Astrocyte of the spinal cord (primary cell): ENCODE measurements at places on chromosomes 12 and 14.

GRCh38 chr12:114166362-114166761 lies 200.2 kb upstream of the RBM19 start:
- DNase-seq, result peak; percentile 23

- no peak for DNase-seq
These were observed 5.7 kb downstream of the NIN start for GRCh38 chr14:50825307-50825706.

DNA sequence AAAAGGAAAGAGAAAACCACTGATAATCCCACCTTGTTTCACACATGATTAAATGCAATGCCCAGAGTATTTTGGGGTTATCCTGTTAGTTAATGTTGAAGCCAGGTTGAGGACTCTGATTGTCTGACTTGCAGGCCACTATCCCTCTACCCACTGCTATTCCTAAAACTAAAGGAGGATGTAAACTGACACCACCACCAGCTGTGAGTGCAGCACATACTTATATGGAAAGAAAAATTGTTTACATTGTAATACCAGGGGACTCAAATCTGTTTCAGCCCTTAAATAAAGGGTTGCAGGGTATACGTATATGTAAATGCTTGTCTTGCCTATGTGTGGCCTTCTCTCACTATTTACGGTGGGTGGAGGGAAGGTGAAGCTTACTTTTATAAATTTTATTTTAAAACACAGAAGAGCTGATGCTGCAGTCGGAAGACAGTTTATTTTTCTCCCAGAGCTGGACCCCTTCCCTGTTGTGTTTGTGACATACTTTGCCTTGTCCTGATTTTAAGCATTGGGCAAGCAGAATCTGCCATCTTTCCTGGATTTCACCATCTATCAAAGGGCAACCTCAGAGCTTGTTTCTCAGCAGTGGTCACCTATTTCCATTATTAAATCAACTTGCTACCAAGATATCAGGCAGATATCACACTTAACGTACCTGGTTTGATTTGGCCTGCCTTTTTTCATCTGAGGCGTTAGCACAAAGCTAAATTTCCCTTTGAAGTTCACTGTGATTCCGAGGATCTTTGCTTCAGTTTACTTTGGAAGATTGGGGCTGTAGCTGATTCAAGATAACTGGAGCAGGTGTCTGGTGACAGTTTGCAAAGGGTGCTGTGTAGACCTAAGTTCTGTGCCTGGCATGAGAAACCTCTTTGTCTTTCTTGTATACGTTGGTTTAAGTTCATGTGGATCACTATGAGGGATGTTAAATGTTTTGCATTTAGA lies 25.2 kb downstream of the DAAM1 start:
- DNase-seq, result peak; percentile 51

DNA sequence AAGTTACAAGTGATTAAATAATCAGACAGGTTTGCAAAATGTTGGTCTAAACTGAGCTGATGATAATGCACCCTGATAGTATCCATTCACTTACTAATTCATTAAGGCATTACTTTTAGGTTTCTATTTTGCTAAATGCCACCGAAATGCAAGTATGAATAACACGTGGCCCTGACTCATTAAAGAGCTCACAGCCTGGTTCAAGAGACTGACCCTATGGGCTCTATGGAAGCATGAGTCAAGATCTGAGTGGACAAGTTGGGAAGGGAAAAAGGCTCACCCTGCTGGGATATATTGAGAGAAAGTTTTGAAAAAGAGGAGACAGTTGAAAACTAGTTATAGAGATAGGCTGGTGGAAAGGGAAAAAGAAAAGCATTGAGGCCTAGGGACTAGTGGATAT lies 14.8 kb upstream of the LRRC9 start:
- peak; percentile 38 for DNase-seq

DNA sequence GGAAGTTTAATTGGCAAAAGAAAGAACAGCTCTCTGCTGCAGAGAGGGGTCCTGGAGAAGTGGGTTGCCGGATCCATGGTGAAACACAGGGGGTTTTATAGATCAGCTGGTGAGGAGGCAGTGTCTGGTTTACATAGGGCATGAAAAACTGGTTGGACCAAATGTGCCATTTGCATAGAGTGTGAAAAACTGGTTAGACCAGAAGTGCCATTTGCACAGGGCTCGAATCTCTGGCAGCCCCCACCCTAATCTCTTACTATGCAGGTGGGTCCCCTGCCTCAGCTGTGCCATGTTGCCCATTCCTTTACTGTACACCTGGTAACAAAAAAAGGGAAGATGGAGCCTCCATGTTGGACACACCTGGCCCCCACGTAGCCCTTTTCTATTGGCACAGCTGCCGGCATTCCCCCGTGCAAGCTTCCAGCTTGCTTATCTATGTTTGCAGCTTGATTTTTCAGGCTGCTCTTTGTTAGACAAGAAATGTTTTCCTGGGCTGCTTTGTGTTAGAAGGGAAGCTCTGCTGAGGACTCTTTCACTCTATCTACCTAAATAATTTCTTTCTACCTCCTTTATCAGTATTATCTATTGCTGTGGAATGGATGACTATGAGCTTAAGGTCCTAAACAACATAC lies 61.1 kb upstream of the TMEM132D start:
- DNase-seq, result no peak

- no peak for DNase-seq
These were observed 173.4 kb upstream of the PZP start for GRCh38 chr12:9381619-9382018.

DNA sequence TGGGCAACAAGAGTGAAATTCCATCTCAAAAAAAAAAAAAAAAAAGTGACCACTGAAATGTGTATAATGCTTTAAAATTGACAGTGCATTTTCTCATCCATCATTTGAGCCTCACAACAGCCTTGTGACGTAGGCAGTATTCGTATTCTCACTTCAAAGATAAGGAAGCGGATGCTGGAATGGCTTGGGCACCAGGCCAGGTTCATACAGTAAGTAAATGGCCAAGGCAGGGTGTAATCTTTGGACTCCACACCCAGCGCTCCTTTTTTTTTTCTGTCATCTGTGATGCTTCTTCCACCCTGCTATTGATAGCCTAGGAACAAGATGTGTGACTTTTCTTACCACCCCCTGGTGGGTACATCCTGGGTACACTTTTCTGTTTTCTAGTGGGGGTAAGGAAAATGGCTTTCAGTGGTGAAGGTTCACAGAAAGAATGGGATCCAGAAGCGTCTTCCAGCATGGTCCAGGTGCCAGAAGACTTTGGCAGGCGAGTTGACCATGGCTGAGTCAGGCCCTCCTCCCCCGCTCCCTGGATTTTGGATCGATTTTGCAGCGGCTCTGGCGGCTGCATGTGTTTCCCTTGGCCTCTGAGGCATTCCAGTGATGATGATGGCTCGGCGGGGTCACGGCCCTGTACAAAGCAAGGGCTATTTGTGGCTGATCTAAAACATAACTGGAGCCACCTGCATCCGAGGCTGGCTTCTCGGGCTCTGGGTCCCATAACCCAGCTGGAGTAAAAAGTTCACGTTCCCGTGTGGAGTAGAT lies 110.6 kb downstream of the CACNA1C start:
- peak; percentile 95 for DNase-seq

DNA sequence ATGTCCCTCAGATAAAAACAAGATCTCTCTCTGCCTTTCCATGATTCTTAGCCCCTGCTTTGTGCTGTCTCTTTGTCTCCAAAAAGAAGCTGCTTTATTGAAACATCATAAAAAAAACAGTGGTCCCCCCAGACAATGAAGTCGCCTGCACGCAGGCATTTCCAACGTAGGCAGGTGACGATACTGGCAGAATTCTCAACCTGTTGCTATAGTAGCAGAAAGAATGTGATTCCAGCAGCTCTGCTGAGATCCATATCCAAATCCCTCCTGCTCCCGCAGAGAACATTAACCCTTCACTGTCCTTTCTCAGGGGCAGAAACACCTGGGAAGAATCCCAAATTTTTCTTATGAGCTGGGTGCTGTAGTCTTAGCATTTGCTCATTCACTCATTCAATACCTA lies 84.8 kb downstream of the STON2 start:
- no peak for DNase-seq

- no peak for DNase-seq
These were observed 11.1 kb downstream of the KRT75 start for GRCh38 chr12:52423035-52423434.

GRCh38 chr12:93086288-93086727 lies 157.2 kb upstream of the EEA1 start:
- DNase-seq, result no peak

GRCh38 chr12:43312991-43313505 lies 239.0 kb downstream of the ADAMTS20 start:
- DNase-seq, result no peak
